DMS153 (cell line): ENCODE measurements at places on chromosomes 11 and 22.

- DNase-seq = no peak
Measured at GRCh38 chr11:12157241-12157661, 46.9 kb downstream of the MICAL2 start.

- no peak for DNase-seq
Measured at GRCh38 chr11:20373147-20373546, 9.6 kb downstream of the HTATIP2 start.

DNA sequence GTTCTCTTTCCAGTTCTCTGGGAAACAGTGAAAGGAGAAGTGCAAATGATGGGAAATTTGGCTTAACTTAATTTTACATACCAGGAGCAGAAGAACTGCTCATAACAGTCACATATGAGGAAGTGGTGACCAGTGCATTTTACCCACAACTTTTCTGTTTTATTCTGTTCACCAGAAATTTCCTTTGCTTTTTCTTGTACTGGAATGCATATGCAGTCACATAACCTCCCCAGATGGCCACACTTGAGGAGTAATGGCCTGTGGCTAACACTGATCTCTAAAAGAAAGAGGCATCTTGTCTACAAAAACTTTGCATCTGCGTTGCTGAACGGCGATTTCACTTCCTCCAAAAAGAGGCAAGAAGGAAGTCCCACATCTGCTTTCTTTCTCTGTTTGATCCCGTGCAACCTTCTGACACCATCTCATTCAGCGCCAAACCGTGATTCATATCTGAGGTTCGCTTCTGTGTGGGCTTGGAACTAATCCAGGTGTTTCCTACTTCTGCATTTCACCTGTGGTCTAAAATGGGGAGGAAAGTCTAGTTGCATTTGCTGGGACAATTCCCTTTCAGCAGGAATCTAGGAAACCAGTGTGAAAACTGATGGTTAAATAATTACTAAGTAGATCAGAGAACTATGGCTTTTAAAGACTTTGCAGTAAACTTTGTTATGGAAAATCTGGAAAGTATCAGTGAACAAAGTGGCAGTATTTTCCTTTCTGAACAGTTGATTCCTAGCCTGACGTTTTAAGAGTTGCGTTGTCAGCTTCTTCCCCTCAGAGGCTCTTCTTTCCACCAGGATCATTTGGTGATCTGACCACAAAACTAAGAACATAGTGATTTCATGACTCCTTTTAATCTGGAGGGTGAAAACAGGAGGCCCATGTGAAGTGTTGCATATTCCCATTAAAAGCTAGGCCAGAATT is 4.2 kb upstream of the MPEG1 start:
- DNase-seq = no peak

GRCh38 chr22:50459016-50459415 is 15.8 kb downstream of the SBF1 start:
- no peak for DNase-seq

DNA sequence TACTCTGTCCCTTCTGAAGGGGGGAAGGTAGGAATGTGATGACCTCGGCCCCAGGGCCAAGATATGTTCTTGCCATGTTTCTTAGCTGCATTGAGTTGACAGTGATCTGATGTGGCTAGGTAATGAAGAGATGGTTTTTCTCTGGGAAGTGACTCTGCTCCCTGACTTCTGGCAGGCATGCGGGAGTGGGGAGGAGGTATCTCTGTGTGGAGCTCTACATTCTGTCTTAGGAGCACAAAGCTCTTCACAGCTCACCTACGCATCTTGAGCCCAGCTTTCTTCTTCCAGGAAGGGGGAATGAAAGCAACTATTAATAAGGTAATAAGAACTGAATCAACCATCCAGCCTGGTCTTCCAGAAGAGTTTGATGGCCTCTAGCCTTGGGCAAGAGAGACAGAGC is 241.0 kb downstream of the ST3GAL4 start:
- DNase-seq = no peak

DNA sequence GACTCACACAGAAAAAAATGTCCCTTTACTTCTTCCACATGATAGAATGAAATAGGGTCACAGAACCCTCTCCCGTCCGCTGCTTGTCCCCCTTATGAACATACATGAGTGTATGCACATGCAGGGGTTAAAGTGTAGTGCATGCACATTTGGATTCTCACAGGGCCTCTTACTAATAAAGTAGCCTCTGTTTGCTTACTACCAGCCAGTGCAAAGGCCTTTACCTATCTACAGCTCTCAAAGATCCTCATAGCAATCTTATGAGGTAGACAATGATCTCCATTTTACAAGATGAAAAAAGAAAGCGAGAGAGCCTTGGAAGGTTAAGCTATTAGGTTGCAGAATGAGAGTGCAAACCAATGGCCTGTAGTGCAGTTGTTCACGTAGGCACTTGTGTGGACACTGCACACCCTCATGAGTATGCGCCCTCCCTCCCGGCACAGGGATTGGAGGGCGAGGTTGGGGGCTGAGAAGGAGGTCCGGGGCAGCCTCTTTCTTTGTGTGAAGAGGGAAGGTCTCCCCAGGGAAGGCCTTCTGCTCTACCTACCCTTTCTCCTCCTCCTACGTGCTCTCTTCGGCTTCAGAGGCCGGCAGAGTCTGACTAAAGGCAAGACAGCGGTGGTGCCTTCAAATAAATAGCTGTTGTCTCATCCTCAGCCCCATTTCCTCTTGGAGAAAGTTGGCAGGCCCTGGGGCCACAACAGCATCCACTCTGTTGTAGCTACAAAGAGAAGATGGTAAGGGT is 91.3 kb downstream of the CEP164 start:
- DNase-seq = no peak

DNA sequence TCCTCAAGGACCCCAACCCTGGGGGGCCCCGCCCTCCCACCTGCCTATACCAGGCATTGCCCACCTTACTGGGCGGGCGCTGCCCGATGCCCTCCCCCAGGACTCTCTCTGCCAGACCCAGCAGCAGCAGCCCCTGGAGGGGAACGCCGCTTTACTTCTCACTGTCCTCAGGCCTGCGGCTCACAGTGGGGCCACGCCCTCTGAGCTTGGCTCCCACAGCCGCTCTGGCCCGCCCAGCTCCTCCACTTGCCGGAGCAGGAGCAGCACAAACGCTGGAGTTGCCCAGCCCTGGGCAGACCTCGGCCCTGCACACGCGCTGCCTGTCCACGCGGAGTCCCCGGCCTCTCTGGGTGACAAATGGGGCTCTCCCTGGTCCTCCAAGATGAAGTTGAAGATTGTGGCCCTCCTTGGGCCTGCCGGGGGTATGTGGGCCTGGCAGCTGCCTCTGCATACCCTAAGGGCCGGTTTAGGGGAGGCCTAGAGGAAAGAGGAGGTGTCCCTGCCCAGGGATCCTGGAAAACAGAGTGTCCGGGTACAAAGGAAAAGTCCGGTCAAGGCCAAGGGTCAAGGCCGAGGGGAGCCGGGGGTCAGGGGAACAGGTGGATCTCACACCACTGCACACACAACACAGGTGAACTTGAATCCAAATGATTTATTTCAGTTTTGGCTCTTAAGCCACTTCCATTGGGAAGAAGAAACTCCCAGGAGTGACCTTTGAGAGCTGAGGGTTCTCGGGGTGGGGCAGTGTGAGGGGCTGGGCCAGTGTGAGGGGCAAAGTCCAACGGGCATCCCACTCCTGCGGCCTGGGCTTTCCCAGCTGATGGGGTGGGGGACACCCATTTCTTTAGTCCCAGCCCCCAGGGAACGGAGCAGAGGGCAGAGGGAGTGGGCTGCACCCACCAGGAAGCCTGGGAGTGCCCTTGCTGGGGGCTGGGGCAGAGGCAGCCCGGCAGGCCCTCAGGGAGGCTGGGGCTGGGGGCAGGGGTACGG is 674 bp upstream of the BAIAP2L2 start:
- DNase-seq = no peak

DNA sequence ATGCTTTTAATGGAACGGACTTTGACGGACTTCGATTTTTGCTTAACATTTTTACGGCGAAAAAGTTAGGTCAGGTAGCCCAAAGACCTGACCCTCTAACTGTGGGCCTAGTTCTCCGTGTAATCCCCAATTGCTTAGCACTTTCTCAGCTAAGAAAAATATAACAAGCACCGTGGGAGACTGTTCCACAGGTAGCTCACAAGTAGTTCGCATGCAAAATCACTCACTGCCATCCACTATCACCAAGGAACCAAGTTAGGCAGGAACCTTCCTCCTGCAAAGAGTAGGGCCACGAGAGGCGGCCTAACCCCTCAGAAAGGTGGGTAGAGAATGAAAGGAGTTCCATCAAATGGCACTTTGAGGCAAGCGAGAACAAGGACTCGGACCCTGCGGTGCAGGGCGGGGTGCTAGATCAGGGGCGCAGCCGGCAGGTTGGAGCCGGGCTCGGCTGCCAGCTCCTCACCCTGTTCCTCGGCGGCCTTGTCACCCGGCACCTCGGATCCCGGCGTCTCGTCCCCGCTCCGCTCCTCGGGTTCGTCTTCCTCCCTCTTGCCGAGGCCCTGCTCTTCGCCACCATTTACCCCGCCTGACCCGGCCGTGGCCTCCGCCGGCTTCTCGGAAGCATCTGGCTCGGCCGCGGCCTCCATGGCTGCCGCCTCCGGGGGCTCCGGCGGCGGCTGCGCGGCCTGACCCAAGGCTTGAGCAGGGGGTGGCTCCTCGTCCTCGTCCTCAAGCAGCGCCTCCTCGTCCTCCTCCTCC is 922 bp downstream of the HNRNPUL2 start:
- no peak for DNase-seq

DNA sequence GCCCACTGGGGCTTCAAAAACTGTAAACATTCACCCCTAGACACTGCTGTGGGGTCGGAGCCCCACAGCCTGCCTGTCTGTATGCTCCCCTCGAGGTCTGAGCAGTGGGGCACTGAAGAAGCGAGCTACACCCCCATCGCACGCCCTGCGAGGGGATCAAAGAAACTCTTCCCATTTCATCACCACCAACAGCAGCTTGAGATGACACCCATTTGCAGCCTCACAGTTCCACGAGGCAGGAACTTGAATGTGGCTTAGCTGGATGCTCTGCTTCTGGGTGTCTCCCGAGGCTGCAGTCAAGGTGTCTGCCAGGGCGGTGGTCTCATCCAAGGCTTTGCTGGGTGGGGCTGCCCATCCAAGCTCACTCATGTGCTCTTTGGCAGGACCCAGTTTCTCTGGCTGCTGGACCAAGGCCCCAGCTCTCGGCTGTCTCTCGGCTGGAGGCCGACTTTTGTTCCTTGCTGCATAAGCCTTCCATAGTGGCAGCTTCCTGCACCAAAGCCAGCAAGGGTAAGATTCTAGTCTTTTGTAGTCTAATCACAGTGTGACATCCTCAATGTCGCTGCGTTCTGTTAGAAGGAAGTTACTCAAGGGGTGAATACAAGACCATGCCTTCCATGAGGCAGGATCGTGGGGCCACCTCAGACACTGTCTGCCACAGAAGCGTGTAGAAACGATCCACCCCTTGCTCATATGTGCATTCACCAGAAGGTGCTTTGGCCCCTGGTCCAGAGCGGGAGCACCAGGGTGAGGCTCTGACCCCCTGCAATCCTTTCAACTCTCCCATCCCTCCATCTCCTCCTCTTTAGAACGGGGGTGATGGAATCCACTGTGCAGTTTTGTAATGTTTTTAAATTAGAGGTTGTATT is 46.2 kb upstream of the SEPTIN5 start:
- DNase-seq = no peak

- DNase-seq = no peak
Measured at GRCh38 chr22:48204296-48204695, 1441.8 kb downstream of the TBC1D22A start.

DNA sequence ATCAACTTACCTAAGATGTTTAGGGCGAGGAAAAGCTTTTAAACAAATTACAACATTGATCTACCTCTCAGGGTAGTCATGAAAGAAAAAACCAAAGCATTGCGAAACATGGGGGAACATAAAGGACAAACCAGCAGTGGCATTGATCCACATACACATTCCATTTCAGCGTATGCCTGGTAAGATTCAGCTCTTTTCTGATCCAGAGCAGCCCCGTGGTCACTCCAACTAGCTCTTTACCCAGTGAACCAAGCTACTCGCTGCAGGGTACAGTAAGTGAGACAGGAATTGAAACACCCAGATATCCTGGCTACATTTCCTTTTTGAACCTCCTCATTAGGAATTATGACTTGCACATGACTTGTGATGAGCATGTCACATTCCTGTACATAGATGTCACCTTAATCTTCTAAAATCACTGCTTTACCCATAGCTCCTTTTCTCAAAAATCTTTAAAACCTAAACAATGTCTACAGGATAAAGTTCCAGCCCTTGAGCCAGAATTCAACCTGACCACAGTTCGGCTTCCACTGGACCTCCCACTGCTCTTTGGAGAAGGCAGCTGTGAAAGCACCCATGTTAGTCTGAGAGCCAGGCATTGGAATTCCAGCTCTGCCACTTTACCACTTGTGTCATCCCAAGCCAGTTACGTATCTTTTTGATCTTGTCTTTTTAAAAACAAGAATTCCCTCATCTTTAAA is 42.9 kb upstream of the AKIP1 start:
- no peak for DNase-seq

GRCh38 chr11:64881476-64881875 is 3.1 kb upstream of the EHD1 start:
- peak; percentile 53 for DNase-seq

DNA sequence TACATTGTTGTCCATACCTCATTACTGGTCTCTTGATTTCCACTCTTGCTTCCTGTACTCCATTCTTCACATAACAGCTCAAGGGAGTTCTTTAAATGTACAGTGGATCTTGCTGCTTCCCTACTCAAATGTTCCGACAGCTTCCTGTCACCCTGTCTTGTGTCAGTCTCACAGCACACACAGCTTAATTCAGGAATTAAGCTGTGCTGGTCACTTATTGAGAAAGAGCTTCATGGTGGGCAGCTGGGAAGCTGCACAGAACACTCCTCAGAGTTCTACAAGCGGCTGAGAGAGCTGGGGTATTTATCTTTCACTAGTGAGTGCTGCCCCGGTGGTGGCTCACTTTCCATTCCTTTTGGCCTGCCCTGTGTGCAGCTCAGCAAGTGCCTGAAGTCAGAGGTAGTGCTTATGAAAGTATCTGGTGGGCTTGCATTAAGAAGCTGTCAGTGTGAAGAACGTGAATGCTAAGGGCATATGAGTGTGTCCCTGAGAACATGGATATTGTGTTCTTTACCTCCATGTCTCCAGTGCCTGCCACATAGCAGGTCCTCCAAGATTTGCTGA is 48.7 kb downstream of the KCNQ1OT1 start:
- DNase-seq = no peak

DNA sequence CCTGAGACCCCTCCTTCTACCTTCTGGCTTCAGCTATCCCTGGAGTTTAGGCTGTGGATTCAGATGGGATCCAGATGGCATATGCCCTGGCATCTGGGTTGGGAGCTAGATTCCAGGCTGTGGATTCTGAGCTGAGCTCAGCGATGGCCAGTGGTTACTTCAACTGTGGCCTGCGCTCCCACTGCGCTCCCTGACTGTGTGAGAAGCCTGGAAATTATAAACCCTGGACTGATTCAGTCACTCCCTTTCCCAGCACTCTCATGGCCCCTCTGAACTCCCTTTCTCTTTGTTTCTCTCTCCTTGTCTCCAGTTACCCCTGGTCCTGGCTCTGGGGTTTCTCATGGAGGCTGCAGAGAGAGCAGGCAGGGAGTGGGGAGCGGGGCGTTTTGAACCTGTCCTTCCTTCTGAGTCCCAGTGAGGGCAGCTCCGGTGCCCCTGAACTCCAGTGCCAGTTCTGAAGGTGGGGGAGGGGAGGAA is 4.8 kb downstream of the ARHGEF17 start:
- no peak for DNase-seq

GRCh38 chr22:17237038-17237668 is 17.9 kb upstream of the ADA2 start:
- DNase-seq = no peak

GRCh38 chr11:18699848-18700261 is 1.3 kb downstream of the TMEM86A start:
- no peak for DNase-seq

- DNase-seq = no peak
Measured at GRCh38 chr11:107562647-107563208, 2.8 kb downstream of the ALKBH8 start.

- DNase-seq = no peak
Measured at GRCh38 chr22:16933291-16934282, 74.4 kb downstream of the GAB4 start.
